Progenitor cell of endocrine pancreas (in vitro differentiated cells): ENCODE measurements at places on chromosomes 13 and 19. TPM values are rescaled to one million over a fixed set of nuclear protein-coding genes. Genes with fewer than 3 reads are reported as not detected.

SIAH3 gene
- total RNA-seq, result not detected in 2 replicates

MBD3L1 gene
- total RNA-seq, result not detected in 2 replicates

ARL11 gene
- total RNA-seq, result 0.10 TPM in 1 of 2 replicates, not detected in the other

CBLC gene
- total RNA-seq, result 15.4 and 16.2 TPM in 2 replicates

GPR183 gene
- total RNA-seq, result not detected in 2 replicates

NEK5 gene
- 1.4 and 1.7 TPM in 2 replicates for total RNA-seq

CDX2 gene
- 24.8 and 31.0 TPM in 2 replicates for total RNA-seq

RXFP2 gene
- not detected in 2 replicates for total RNA-seq

IGFL3 gene
- total RNA-seq, result not detected in 2 replicates

ITGBL1 gene
- not detected in 2 replicates for total RNA-seq

CLDN10 gene
- 2.8 and 3.0 TPM in 2 replicates for total RNA-seq

FCAR gene
- total RNA-seq, result not detected in 2 replicates

KIR3DL2 gene
- not detected in 2 replicates for total RNA-seq

IGFL1 gene
- not detected in 2 replicates for total RNA-seq

ERICH6B gene
- not detected in 2 replicates for total RNA-seq

A1BG gene
- 3.9 and 4.6 TPM in 2 replicates for total RNA-seq

LGALS14 gene
- not detected in 2 replicates for total RNA-seq

CYP4F12 gene
- total RNA-seq, result not detected in 2 replicates

MRPS31 gene
- total RNA-seq, result 38.7 and 39.5 TPM in 2 replicates

CYTH2 gene
- total RNA-seq, result 248 TPM in 2 replicates

NKPD1 gene
- 0.34 and 0.53 TPM in 2 replicates for total RNA-seq

SYNGR4 gene
- not detected in 2 replicates for total RNA-seq

ZNF486 gene
- total RNA-seq, result 29.6 and 31.8 TPM in 2 replicates

ERFL gene
- total RNA-seq, result 0.84 and 1.2 TPM in 2 replicates
